Right ventricle myocardium superior (tissue), 1 donor: ENCODE measurements at places on chromosomes 4 and X. TPM values are rescaled to one million over a fixed set of nuclear protein-coding genes. Genes with fewer than 3 reads are reported as not detected.
A peak's percentile ranks its signal among the peaks of the same experiment; 100 is the strongest.

Gene ZNF674
- 2.7 TPM for total RNA-seq

Gene BMP3
- not detected for total RNA-seq

Gene CCDC160
- not detected for total RNA-seq

DNA sequence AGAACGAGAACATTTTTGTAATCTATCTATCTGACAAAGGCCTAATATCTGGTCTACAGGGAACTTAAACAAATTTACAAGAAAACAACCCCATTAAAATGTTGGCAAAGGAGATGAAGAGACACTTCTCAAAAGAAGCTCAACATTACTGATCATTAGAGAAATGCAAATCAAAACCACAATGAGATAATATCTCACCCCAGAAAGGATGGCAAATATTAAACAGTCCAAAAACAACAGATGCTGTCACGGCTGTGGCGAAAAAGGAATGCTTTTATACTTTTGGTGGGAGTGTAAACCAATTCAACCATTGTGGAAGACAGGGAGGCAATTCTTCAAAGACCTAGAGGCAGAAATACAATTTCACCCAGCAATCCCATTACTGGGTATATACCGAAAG lies 2284.8 kb downstream of the ARAP2 start:
- DNase-seq = no peak

- DNase-seq = no peak
Measured at GRCh38 chr4:2142630-2143427, 83.7 kb downstream of the NAT8L start.

DNA sequence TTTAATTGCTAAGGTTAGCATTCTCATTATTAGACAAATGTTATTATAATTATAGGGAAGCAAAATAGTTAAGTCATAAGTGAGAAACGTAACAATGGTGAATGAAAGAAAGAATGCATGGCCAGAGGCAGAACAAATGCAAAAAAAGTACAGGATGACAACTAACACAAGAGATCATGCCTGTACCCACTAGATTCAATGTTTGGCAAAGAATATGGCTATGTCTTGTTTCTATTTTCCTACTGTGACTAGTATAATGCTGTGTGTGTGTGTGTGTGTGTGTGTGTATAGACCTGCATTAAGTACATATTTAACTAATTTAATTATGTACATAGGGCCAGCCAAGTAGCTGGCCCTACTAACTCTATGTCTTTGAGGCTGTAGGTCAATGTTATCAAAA lies 12.9 kb upstream of the BMP2K start:
- no peak for DNase-seq

- DNase-seq = peak; percentile 68
Measured at GRCh38 chrX:119189595-119189994, 46.5 kb upstream of the PGRMC1 start.

- peak; percentile 56 for DNase-seq
Measured at GRCh38 chr4:183503497-183504063, 1.3 kb upstream of the ING2 start.

DNA sequence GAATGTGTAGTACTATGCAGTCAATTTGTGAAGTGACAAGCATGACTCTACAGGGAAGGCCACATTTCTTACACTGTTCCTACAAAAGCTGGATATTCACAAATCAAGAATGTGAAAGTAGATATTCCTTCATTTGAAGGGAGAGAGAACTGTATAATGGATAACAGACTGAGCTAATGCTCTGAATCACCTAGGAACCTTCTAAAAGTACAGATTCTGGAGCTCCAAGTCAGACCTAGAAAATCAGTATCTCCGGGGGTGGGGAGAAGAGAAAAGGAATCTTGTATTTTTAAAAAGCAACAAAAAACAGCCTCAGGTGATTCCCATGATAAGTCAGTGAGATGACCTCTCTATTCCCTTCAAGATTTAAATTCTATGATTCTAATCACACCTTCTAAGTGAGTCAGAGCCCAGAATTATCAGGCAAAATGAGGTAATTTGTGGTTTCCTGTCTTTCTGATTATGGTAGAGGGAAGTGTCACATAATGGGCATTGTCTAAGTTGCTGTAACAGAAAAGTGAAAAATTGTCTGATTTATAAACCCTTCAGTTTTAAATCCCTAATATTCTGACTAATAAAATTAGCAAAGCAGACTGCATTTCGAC lies 80.9 kb downstream of the IL21 start:
- no peak for DNase-seq
